ENCODE measurements at places on chromosomes 5 and 9. TPM values are rescaled to one million over a fixed set of nuclear protein-coding genes. Genes with fewer than 3 reads are reported as not detected.
A peak's percentile ranks its signal among the peaks of the same experiment; 100 is the strongest.

The GRIA1 gene
- total RNA-seq: 0.98 TPM

- H3K27ac ChIP-seq: peak overlapping the region; percentile 72
- peak; percentile 91 for DNase-seq
- peaks cover 40% of the 10 kb centered on the region for H3K27me3 ChIP-seq
- peaks cover 23% of the 10 kb centered on the region for H3K4me1 ChIP-seq
These were observed 1.1 kb upstream of the NTRK2 start for GRCh38 chr9:84668196-84669012.

The ACOT12 gene
- 0.18 TPM for total RNA-seq

- H3K4me3 ChIP-seq: no peak overlapping the region
- no peak overlapping the region for H3K27ac ChIP-seq
- no peaks in the 10 kb centered on the region for H3K27me3 ChIP-seq
- H3K36me3 ChIP-seq: no peaks in the 10 kb centered on the region
- H3K4me1 ChIP-seq: no peaks in the 10 kb centered on the region
These were observed 2053.1 kb downstream of the EFNA5 start for GRCh38 chr5:105617436-105618215.

- no peaks in the 10 kb centered on the region for H3K4me1 ChIP-seq
- DNase-seq: no peak
- no peaks in the 10 kb centered on the region for H3K27me3 ChIP-seq
- no peak overlapping the region for H3K27ac ChIP-seq
- no peaks in the 10 kb centered on the region for H3K36me3 ChIP-seq
- H3K4me3 ChIP-seq: no peak overlapping the region
These were observed 175.0 kb downstream of the CARTPT start for GRCh38 chr5:71894091-71894490.

DNA sequence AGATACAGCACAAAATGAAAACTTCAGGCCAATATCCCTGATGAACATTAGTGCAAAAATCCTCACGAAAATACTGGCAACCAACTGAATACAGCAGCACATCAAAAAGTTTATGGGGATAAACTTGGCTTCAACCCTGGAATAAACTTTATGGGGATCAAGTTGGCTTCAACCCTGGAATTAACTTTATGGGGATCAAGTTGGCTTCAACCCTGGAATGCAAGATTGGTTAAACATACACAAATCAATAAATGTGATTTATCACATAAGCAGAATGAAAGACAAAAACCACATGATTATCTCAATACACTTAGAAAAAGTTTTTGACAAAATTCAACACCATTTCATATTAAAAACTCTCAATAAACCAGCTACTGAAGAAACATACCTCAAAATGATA lies 213.7 kb upstream of the DMRTA1 start:
- H3K4me1 ChIP-seq: no peaks in the 10 kb centered on the region
- no peak overlapping the region for H3K4me3 ChIP-seq
- no peak for DNase-seq
- H3K36me3 ChIP-seq: no peaks in the 10 kb centered on the region
- no peak overlapping the region for H3K27ac ChIP-seq

GRCh38 chr5:24065779-24066178 lies 558.4 kb downstream of the PRDM9 start:
- no peaks in the 10 kb centered on the region for H3K36me3 ChIP-seq
- no peak for DNase-seq
- no peak overlapping the region for H3K27ac ChIP-seq
- no peak overlapping the region for H3K4me3 ChIP-seq

The NXNL2 gene
- 0.18 TPM for total RNA-seq

- H3K4me1 ChIP-seq: peaks cover 10% of the 10 kb centered on the region
- DNase-seq: no peak
- no peak overlapping the region for H3K27ac ChIP-seq
- no peaks in the 10 kb centered on the region for H3K36me3 ChIP-seq
- H3K4me3 ChIP-seq: no peak overlapping the region
- H3K27me3 ChIP-seq: peaks cover 34% of the 10 kb centered on the region
These were observed 118.5 kb upstream of the LPCAT1 start for GRCh38 chr5:1642221-1642620.

DNA sequence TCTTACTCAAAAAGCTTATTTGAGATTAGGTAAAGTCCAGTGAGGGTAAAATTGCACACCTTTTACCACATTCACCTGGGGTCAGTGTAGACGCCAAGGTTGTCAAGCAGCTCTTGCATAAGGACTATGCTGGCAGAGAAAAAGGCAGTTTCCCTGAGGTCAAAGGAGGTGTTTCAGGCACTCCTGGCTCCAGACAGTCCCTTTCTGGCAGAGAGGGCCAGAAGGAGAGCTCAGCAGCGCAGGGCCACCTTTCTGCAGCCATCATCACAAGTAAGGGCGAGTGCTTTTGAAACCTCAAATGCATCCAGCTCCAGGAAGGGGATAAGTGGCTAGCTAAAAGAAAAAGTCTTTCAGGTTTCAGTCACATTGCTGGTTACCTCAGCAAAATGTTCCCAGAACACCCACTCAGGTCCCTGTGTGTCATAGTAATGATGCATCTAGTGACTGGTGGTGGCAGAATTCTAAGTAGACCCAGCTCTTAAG lies 16.7 kb upstream of the IL13 start:
- no peak overlapping the region for H3K4me3 ChIP-seq
- no peaks in the 10 kb centered on the region for H3K27me3 ChIP-seq
- DNase-seq: no peak
- no peaks in the 10 kb centered on the region for H3K4me1 ChIP-seq
- H3K36me3 ChIP-seq: peaks cover 46% of the 10 kb centered on the region

DNA sequence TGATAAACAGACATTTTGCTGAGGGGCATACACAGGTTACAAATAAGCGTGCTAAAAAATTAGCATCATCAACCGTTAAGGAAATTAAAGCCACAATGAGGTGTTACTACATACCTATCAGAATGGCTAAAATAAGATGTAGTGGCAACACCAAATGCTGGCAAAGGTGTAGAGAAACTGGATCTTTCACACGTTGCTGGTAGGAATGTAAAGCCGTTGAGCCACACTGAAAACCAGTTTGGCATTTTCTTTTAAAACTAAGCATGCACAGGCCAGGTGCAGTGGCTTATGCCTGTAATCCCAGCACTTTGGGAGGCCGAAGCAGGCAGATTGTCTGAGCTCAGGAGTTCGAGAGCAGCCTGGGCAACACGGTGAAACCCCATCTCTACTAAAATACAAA lies 67.0 kb upstream of the SYK start:
- peaks cover 2% of the 10 kb centered on the region for H3K4me1 ChIP-seq
- H3K36me3 ChIP-seq: no peaks in the 10 kb centered on the region
- H3K27me3 ChIP-seq: no peaks in the 10 kb centered on the region
- DNase-seq: no peak
- no peak overlapping the region for H3K4me3 ChIP-seq

DNA sequence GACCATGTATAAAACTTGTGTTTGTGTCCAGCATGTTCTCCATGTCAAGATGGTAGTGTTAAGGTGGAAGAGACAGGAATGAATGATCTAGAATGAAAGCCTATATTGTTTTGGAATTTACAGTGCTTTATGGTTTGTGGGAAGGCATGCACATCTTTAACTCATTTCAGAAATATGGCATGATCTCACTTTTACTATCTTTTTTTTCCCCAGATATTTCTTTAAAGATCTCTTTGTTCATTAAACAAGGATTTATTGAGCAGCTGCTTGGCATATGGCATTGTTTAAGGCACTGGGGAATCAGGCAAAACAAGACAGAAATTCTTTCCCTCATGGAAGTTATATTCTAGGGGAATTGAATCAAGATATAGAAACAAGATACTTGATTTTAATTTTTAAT lies 51.7 kb downstream of the SLC12A2 start:
- H3K36me3 ChIP-seq: peaks cover 3% of the 10 kb centered on the region
- no peak overlapping the region for H3K4me3 ChIP-seq
- H3K27ac ChIP-seq: no peak overlapping the region
- no peaks in the 10 kb centered on the region for H3K27me3 ChIP-seq
- no peaks in the 10 kb centered on the region for H3K4me1 ChIP-seq
- peak; percentile 3 for DNase-seq

The EIF4E1B gene
- not detected for total RNA-seq

- DNase-seq: no peak
- H3K4me3 ChIP-seq: no peak overlapping the region
- H3K27ac ChIP-seq: no peak overlapping the region
- H3K36me3 ChIP-seq: peaks cover 2% of the 10 kb centered on the region
- no peaks in the 10 kb centered on the region for H3K27me3 ChIP-seq
These were observed 43.7 kb upstream of the TEK start for GRCh38 chr9:27065288-27065687.

DNA sequence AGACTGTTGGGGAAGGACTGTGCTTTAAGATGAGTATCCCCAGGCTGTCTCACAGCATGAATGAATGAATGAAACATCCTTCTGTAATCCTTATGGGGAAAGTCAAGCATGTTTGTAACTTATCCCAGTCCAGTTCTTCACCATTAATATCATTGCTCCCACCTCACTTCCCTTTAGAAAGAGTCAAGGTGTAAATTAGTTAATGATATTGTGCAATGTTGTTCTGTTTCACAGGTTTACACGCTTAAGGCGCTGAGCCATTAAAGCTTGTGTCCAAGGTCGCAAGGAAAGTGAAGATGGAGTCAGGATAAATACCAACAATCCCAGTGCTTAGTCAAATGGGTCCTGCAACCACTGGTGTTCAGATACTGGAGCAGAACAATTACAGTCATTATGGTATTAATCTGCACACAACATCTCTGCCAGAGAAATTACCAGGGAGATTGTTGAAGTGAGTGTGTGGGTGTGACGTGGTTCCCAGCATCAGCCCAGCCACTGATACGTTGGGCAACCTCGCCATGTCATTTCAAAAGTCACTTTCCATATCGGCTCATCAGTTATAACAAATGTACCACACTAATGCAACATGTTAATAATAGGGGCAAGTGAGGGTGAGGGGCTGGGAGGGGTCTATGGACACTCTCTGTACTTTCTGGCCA lies 1.5 kb upstream of the MYO10 start:
- H3K4me3 ChIP-seq: no peak overlapping the region
- peaks cover 12% of the 10 kb centered on the region for H3K4me1 ChIP-seq
- DNase-seq: no peak
- H3K27me3 ChIP-seq: peaks cover 21% of the 10 kb centered on the region
- H3K27ac ChIP-seq: no peak overlapping the region
- no peaks in the 10 kb centered on the region for H3K36me3 ChIP-seq

GRCh38 chr5:172979778-172980177 lies 3.8 kb upstream of the ATP6V0E1 start:
- H3K27me3 ChIP-seq: no peaks in the 10 kb centered on the region
- H3K36me3 ChIP-seq: no peaks in the 10 kb centered on the region
- H3K4me3 ChIP-seq: no peak overlapping the region
- DNase-seq: no peak
- no peaks in the 10 kb centered on the region for H3K4me1 ChIP-seq
- no peak overlapping the region for H3K27ac ChIP-seq

The F12 gene
- total RNA-seq: 0.27 TPM

- no peaks in the 10 kb centered on the region for H3K4me1 ChIP-seq
- DNase-seq: peak; percentile 22
- no peak overlapping the region for H3K27ac ChIP-seq
- no peaks in the 10 kb centered on the region for H3K36me3 ChIP-seq
These were observed 167.2 kb downstream of the RAB3C start for GRCh38 chr5:58750036-58750435.

DNA sequence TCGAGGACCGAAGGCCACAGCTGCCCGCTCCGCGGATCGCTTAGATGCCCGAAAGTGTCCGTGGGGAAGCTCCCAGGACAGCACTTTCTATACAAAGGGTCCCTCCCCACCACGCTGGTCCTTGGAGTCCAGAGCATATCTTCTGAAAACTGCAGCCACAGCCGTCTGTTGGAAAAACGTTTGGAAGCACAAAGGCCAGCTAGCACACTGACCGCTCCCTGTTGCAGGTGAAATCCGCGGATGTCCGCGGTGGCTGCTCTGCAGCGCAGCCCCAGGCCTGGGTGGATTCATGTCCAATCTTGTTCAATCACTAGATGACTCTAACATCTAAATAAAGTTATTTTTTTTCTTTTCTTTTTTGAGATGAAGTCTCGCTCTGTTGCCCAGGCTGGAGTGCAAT lies 32.8 kb upstream of the FANCC start:
- no peak overlapping the region for H3K4me3 ChIP-seq
- H3K36me3 ChIP-seq: no peaks in the 10 kb centered on the region
- DNase-seq: no peak
- no peak overlapping the region for H3K27ac ChIP-seq
- H3K27me3 ChIP-seq: peaks cover 30% of the 10 kb centered on the region
- H3K4me1 ChIP-seq: peaks cover 10% of the 10 kb centered on the region

DNA sequence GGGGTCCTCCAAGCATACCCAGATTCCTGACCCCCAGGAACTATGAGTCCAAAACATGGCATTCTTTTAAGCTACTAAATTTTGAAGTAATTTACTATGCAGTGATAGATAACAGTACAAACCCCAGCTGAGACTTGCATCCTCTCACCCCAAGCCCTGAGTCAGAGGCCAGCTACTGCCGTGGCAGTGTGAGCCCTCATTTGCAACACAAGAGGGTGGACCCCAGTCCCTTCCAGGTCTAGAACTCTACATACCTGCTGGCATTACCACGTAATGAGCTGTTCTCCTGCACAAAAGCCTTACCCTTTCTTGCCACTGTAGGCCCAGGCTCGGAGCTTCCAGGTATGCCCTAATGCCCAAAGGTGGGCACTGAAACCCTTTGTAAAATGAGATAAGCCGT lies 108.6 kb upstream of the ERCC6L2 start:
- peaks cover 23% of the 10 kb centered on the region for H3K4me1 ChIP-seq
- H3K4me3 ChIP-seq: no peak overlapping the region
- DNase-seq: no peak
- no peak overlapping the region for H3K27ac ChIP-seq
- peaks cover 5% of the 10 kb centered on the region for H3K27me3 ChIP-seq

DNA sequence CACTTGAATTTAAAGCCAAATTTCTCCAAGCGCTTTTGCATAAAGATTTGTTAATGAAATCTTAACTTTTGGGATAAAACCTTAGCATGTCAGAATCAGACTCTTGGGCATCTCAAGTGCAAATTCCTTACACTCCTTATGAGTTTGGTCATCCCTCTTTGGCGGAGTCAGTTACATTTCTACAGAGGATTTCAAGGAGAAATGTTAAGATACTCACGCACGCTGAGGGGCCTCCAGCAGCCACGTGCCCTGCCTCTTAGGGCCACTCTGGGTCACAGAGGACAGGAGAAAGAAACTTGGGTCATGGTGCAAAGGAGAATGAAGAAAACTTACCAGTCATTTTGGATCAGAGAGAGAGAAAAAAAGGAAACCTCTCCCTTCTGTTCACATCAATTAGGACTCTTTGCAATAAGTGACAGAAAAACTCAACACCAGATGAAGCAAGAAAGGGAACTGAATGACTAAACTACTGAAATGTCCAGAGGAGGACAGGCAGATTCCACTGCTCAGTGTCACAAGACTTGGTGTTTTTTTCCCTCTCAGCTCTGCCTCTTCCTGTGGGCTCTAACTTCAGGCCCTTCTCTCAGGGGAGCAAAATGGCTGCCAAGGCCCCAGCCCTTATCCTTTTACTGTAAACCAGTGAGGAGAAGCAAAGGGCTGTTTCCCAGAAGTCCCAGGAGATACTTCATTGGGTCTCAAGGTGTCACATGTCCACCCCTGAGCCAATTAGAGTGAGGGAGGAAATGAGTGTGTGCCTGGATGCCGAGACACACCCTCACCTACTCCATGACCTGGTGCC lies 63.3 kb upstream of the NFIL3 start:
- H3K36me3 ChIP-seq: no peaks in the 10 kb centered on the region
- peak; percentile 46 for DNase-seq
- H3K27me3 ChIP-seq: no peaks in the 10 kb centered on the region

- no peak overlapping the region for H3K4me3 ChIP-seq
- no peaks in the 10 kb centered on the region for H3K36me3 ChIP-seq
- H3K27me3 ChIP-seq: no peaks in the 10 kb centered on the region
- peaks cover 10% of the 10 kb centered on the region for H3K4me1 ChIP-seq
These were observed 2.7 kb downstream of the FYB1 start for GRCh38 chr5:39216631-39217030.

Measured in muscle of leg (tissue), 16 donors.